ENCODE measurements at places on chromosomes 7 and 10.

DNA sequence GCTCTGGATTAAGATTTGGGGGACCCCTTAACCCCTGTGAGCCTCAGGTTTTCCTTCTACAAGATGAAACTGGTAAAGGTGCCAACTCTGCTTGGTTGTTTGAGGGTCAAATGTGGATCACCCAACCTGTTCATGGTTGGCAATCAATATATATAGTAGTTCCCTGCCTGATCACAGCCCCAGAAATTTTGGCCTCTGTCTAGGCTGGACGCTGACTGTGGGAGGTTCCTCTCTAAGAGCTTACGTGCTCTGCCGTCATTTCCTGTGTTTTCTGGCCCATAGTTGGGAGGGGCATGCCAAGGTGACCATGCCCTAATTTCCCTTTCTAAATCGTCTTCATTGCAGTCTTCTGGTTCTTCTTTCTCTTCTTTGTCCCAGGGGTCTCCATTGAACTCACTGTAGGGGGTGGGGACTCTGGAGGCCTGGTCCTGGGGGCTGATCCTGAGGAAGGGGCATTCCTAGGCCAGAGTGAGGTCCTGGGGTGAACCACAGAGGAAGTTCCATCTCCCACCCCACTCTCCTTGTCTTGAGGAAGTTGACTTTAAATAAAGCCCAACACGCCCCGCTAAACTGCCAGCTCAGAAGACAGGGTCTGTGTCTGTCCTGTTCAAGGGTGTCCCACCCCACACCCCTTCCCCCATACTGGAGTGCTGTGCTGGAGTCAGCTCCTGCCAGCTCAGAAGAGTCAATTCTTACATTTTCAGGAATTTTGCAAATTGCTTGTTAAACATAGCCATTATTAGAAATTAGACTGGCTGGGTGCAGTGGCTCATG lies 98.9 kb upstream of the SDK1 start:
- no peak for DNase-seq

- no peak for DNase-seq
Observed at GRCh38 chr7:106640368-106641141, 20.4 kb downstream of the CCDC71L start.

- DNase-seq, result no peak
Observed at GRCh38 chr7:26156451-26157420, 4.7 kb downstream of the NFE2L3 start.

DNA sequence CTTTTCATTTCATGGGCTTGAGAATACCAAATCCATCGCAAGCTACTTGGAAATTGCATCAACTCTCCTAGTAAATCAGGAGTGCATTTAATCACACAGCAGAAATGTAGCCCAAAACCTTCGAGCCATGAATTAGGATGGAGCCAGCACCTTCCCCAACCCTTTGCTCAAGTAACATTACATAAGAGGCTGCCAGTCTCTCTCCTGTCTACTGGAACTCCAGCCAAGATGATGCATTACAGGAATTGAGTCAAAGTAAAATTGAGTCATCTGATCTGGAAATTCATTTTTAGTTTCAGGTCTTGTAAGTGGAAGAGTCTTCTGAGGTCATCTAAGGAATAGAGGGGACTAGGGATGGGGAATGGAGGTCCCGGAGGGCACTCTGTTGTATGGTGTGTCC lies 69.7 kb upstream of the FHIP2A start:
- no peak for DNase-seq

GRCh38 chr10:44437840-44438511 lies 53.1 kb upstream of the CXCL12 start:
- DNase-seq, result no peak

DNA sequence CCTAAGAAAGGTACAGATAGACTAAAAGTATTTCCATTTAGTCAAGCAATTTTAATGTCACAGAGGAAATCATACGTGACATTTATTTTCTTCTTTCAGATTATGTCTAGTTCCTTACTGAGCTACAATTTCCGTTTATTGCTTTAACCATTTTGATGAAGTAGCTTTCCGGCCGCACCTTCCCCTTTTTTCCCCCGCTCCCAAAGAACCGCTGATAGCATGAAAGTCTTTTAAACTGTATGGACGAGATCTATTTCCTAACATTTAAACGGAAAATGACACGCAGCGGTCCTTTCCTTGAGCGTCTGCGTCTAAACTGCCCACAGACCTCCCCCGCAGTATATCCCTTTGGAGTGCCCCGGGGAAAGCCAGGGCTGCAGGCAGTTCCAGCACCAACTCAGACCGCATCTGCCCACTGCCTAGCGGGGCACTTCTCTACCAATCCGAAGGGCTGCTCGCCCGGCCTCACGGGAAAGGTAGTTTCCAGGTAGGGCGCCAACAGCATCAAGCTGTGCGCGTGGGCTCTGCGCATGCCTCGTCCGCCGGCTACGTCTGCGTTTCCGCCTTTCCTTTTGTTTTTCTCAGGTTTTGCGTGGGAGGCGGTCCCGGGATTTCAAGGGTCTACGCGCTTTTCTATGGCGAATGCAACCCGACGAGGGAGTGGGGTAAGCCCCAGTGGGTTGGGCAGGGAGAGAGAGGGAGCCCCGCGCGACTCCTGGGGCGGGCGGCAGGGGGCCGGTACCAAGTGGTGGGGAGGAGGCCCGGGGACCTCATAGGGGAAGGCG lies at the start of gene ZNF33A:
Gene ZNF33A (plus strand): TSS at position 557 of the 785 bp plus-strand sequence. CDS start 1,667 bp downstream, outside the sequence.
- DNase-seq, result peak; percentile 85

GRCh38 chr10:100735337-100736143 lies 9.8 kb upstream of the PAX2 start:
- no peak for DNase-seq

DNA sequence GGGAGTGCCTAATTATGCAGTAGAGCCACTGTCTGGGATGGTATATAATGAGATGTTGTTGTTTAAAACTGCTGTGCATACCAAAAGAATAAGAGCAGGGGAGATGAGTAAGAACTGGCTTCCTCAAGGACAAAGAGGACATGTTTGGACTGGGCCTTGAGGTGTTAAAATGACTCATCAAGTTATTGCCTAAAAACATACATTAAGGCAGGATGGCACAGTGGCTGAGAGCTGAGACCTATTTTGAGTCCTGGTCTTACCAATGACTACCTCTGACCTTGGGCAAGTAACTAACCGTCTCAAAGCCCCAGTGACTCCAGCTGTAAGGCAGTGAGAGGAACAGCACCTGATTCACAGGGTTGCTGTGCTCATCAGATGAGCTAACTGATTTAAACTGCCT lies 71.1 kb downstream of the CFAP58 start:
- DNase-seq, result no peak

- DNase-seq, result no peak
Observed at GRCh38 chr10:24556126-24556749, 167.4 kb downstream of the ARHGAP21 start.

- no peak for DNase-seq
Observed at GRCh38 chr7:106163257-106163656, 51.1 kb upstream of the SYPL1 start.

DNA sequence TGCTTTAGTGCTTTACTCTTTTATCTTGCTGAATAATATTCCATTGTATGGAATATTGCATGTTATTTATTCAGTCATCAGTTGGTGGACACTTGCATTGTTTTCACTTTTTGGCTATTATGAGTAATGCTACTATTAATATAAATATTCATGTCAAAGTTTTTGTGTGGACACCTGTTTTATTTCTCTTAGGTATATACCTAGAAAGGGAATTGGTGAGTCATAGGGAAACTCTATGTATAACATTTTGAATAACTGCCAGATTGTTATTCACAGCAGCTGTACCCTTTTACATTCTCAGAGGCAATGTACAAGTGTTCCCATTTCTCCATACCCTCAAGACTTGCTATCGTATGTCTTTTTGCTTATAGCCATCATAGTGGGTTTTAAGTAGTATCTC lies 268.7 kb downstream of the SEMA3A start:
- DNase-seq, result no peak

GRCh38 chr7:111009526-111010040 lies 81.3 kb upstream of the LRRN3 start:
- no peak for DNase-seq

- no peak for DNase-seq
Observed at GRCh38 chr10:21336476-21337170, 188.9 kb downstream of the SKIDA1 start.
